Motor neuron (in vitro differentiated cells): ENCODE measurements at places on chromosomes 5 and 9. TPM values are rescaled to one million over a fixed set of nuclear protein-coding genes. Genes with fewer than 3 reads are reported as not detected.

Gene FAM221B
- total RNA-seq = 0.18 and 1.4 TPM in 2 replicates

Gene TRAF1
- 1.9 and 3.5 TPM in 2 replicates for total RNA-seq

Gene OMD
- 0.08 and 0.09 TPM in 2 replicates for total RNA-seq

Gene MAP1B
- 358 and 405 TPM in 2 replicates for total RNA-seq

Gene CTXN3
- 8.4 and 10.4 TPM in 2 replicates for total RNA-seq

Gene NME5
- 1.8 and 3.5 TPM in 2 replicates for total RNA-seq

Gene GABRA1
- total RNA-seq = 1.3 and 1.5 TPM in 2 replicates

Gene ANP32B
- total RNA-seq = 231 and 232 TPM in 2 replicates

Gene SHISAL2B
- 0.36 TPM in 1 of 2 replicates, not detected in the other for total RNA-seq

Gene SHOC1
- 0.04 and 0.09 TPM in 2 replicates for total RNA-seq

Gene EQTN
- not detected in 2 replicates for total RNA-seq

Gene KCTD16
- 10.6 and 12.9 TPM in 2 replicates for total RNA-seq

Gene ANKRD20A1
- 3.5 and 4.8 TPM in 2 replicates for total RNA-seq

Gene ESM1
- total RNA-seq = not detected in 2 replicates

Gene QSOX2
- 16.8 and 17.6 TPM in 2 replicates for total RNA-seq

Gene NLN
- 21.1 and 22.3 TPM in 2 replicates for total RNA-seq

Gene GARIN3
- not detected in 2 replicates for total RNA-seq

Gene SPATA31A3
- 0.22 and 1.3 TPM in 2 replicates for total RNA-seq

Gene ROPN1L
- 1.5 TPM in 1 of 2 replicates, not detected in the other for total RNA-seq

Gene NSUN2
- total RNA-seq = 31.1 and 40.5 TPM in 2 replicates

Gene PLCXD3
- total RNA-seq = 0.92 and 0.97 TPM in 2 replicates

Gene RXFP3
- 0.14 and 0.37 TPM in 2 replicates for total RNA-seq

Gene IFNA8
- total RNA-seq = not detected in 2 replicates

Gene TMC1
- 0.19 and 0.22 TPM in 2 replicates for total RNA-seq

Gene SNCAIP
- 19.1 and 21.3 TPM in 2 replicates for total RNA-seq

Gene NIM1K
- total RNA-seq = 8.5 and 9.1 TPM in 2 replicates

Gene GGTA1
- total RNA-seq = 1.1 and 1.9 TPM in 2 replicates

Gene ADRA1B
- 0.41 and 0.60 TPM in 2 replicates for total RNA-seq

Gene IFNA4
- total RNA-seq = 0.81 TPM in 1 of 2 replicates, not detected in the other

Gene SV2C
- 14.3 and 17.0 TPM in 2 replicates for total RNA-seq

Gene ANKDD1B
- total RNA-seq = 0.34 TPM in 1 of 2 replicates, not detected in the other

Gene LCN15
- total RNA-seq = 0.23 and 0.47 TPM in 2 replicates

Gene SPINK5
- 0.23 and 0.25 TPM in 2 replicates for total RNA-seq

Gene CLTB
- total RNA-seq = 79.1 and 94.0 TPM in 2 replicates
